ENCODE measurements at places on chromosomes 2 and 18. TPM values are rescaled to one million over a fixed set of nuclear protein-coding genes. Genes with fewer than 3 reads are reported as not detected.

Gene CSRNP3
- 2.9 TPM for total RNA-seq

DNA sequence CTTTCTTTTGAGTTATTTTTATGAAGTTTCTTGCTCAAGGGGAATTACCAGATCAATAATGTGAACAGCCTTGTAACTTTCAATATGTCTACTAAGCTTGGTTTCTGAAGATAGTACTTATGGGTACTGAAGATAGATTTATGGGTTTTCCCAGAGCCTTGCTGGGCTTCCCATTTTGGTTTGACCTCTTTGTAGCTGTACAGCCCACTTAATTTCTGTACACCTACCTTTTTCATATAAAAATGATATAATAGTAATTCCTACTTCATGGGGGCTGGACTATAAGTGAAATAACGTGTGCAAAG lies 22.2 kb downstream of the IL1R2 start:
- no peak for DNase-seq

GRCh38 chr2:182717416-182717815 lies 1.4 kb downstream of the DNAJC10 start:
- DNase-seq = no peak

Gene CD8B2
- total RNA-seq = not detected

DNA sequence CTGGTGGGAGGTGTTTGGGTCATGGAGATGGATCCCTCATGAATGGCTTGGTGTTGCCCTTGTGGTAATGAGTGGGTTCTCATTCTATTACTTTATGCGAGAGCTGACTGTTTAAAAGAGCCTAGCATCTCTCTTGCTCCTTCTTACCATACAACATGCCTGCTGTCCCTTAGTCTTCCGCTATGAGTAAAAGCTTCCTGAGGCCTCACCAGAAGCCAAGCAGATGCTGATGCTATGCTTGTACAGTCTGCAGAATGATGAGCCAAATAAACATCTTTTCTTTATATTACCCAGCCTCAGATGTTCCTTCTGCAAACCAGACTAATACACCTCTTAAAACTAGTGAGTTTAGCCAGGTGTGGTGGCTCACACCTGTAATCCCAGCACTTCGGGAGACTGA lies 23.1 kb downstream of the EVA1A start:
- DNase-seq = no peak

Gene KIAA2012
- total RNA-seq = not detected

Gene PLEKHH2
- total RNA-seq = 5.2 TPM

DNA sequence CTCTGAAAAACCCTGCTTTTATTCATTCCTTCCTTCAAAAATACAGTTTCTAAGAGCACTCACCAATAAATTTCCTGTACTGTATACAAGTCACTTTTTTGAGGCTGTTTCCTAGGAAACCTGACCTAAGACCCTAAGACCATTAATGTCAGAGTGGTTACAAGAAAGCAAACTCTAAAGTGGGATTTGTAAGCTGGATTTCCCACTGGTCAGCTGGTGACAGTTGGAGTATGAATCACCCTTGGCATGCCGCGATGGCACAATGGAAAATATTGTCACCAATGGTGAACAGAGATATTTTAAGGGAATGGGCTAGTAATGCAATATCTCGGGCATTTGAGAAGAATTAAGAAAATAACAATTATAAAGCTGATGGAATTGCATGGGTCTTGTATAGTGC lies 101.9 kb downstream of the COL3A1 start:
- DNase-seq = no peak

Gene SPOPL
- 15.4 TPM for total RNA-seq
